Naive thymus-derived CD8-positive, alpha-beta T cell (primary cell): ENCODE measurements at places on chromosomes 4 and X.

GRCh38 chr4:15198070-15198727, 195.9 kb downstream of the CPEB2 start:
- peaks cover 4% of the 10 kb centered on the region for H3K27me3 ChIP-seq
- H3K4me1 ChIP-seq, result no peaks in the 10 kb centered on the region
- H3K27ac ChIP-seq, result no peak overlapping the region
- no peaks in the 10 kb centered on the region for H3K36me3 ChIP-seq
- no peak for DNase-seq

DNA sequence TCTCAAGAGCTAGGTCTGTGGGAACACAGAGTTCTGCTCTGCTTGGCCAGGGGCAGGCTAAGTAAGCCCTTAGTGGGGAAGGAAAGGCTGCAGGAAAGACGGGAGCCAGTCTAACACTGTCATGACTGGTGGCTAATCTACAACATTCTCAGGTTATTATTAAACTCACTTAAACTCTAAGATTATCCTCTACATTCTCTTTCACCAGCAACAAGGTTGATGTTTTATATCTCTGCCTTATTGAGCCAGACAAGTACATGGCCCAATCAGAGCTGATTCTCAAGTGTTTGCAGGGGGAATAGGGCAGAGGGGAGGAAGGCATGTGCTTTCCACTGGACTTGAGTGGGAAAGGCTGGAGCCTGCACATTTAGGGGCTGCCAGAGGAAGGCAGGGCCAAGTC, 50.9 kb upstream of the FAM241A start:
- H3K4me1 ChIP-seq, result no peaks in the 10 kb centered on the region
- no peak overlapping the region for H3K4me3 ChIP-seq
- H3K27me3 ChIP-seq, result no peaks in the 10 kb centered on the region
- no peak for DNase-seq

- H3K36me3 ChIP-seq, result peaks cover 55% of the 10 kb centered on the region
- H3K27ac ChIP-seq, result no peak overlapping the region
- no peak overlapping the region for H3K4me3 ChIP-seq
- H3K27me3 ChIP-seq, result no peaks in the 10 kb centered on the region
Observed at GRCh38 chrX:46485897-46486296, 59.3 kb downstream of the ZNF674 start.

DNA sequence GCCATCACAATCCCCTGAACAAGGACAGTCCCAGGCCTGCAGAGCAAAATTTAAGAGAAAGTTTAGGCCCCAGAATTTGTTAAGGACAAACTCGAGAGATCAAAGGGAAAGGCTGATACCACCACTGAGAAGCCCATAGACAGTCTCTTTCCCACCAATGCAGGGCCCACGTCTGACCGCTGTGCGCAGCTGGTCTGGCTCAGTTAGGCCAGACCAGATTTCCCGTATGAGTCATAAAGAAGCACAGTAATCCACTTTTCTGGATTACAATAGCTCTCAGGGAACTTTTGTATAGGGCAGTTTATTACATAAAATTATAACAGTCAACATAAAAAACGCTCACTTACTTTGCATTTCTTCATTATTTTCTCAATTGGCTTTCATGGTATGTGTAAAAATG, 259.5 kb downstream of the RCHY1 start:
- H3K4me1 ChIP-seq, result no peaks in the 10 kb centered on the region
- no peak overlapping the region for H3K27ac ChIP-seq
- peaks cover 6% of the 10 kb centered on the region for H3K36me3 ChIP-seq
- no peak for DNase-seq
- no peak overlapping the region for H3K4me3 ChIP-seq

GRCh38 chr4:112523764-112524505, 8.0 kb upstream of the NEUROG2 start:
- peaks cover 8% of the 10 kb centered on the region for H3K4me1 ChIP-seq
- peaks cover 19% of the 10 kb centered on the region for H3K36me3 ChIP-seq
- peak; percentile 62 for DNase-seq
- peaks cover 51% of the 10 kb centered on the region for H3K27me3 ChIP-seq

GRCh38 chr4:169254546-169254983, 16.2 kb downstream of the SH3RF1 start:
- no peak for DNase-seq
- H3K4me1 ChIP-seq, result no peaks in the 10 kb centered on the region
- no peak overlapping the region for H3K4me3 ChIP-seq
- no peaks in the 10 kb centered on the region for H3K36me3 ChIP-seq
- peaks cover 2% of the 10 kb centered on the region for H3K27me3 ChIP-seq

DNA sequence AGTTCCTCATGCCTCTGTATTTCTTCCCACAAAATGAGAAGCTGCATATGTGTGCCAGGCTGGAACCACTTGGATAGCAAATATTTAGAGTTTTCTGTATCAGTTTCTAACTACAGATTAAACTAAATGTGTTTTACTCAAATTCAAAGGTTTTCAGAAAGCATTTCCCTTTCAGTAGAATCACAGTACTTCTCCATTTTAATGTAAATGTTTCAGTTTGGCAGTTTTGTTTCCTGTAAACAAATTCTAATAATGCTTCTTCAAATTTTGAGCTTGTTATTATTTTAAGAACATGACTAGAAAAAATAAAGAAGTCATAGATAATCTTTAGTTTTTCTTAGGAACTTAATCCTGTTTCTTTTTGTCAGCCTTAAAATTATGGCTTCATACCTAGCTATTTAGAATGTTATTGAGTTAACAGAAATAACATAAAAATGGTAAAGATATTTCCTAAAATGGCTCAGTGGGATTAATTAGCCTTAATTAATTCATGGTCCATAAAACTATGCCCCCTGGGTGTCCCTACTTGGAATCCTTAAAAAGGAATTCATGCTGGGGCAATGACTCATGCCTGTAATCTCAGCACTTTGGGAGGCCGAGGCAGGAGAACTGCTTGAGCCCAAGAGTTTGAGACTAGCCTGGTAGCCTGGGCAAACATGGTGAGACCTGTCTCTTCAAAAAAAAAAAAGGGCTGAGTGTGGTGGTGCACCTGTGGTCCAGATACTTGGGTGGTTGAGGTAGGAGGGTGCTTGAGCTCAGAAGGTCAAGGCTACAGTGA, 83.8 kb upstream of the GPR34 start:
- no peak overlapping the region for H3K4me3 ChIP-seq
- no peak for DNase-seq
- H3K4me1 ChIP-seq, result no peaks in the 10 kb centered on the region
- no peaks in the 10 kb centered on the region for H3K27me3 ChIP-seq
- no peaks in the 10 kb centered on the region for H3K36me3 ChIP-seq

DNA sequence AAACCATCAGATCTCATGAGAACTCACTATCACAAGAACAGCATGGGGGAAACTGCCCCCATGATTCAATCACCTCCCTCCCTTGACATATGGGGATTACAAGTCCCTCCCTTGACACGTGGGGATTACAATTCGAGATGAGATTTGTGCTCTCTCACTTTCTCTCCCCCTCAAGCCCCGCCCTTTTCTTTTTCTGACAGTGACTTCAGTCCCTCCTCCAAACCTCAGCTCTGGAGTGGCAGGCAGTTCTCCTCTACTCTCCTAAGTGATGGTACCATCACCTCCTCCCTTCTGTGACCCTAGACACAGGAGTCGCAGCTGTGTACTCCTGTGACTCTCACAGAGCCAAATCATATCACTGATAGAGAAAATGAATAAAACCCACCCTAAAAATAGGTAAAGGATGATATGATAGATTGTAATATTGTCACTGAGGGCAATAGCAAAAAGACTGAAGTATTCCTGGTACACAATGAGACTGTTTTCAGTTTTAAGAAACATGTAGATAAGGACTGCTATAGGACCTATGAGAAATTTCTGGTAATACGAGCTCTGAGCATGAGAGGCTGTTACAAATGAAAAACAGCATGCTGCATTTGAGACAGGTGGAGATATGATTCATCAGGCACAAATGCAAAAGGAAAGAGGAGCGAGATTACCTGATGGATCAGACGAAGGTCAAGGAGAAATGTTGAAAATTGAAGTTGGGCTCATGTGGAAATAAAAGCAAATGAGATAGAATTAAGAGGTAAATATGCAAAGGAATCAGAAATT, 101.2 kb upstream of the CBLL2 start:
- H3K4me3 ChIP-seq, result no peak overlapping the region
- H3K36me3 ChIP-seq, result no peaks in the 10 kb centered on the region
- H3K27me3 ChIP-seq, result peaks cover 9% of the 10 kb centered on the region
- no peak overlapping the region for H3K27ac ChIP-seq
- no peaks in the 10 kb centered on the region for H3K4me1 ChIP-seq

DNA sequence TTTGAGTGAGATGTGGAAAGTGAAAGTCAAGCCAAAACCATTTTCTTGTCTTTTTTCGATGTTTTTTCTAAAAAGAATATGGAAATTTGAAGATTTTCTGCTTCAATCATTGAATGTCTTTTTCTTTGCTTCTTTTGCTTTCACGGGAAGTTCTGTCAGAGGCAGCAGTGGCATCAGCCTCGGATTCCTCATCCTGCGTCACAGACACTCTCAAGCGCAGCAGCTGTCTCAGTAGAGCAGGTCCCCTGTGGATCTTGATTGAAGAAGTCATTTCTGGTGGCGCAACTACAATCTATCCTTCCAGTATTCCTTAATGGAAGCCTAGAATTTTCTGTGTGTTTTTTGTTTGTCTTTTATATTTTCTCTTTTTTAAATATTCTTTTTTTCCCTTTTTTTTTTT, 52.7 kb upstream of the NEIL3 start:
- H3K36me3 ChIP-seq, result no peaks in the 10 kb centered on the region
- H3K27me3 ChIP-seq, result no peaks in the 10 kb centered on the region
- DNase-seq, result no peak

GRCh38 chr4:77082886-77083608, 7.3 kb upstream of the CCNI start:
- H3K27ac ChIP-seq, result no peak overlapping the region
- DNase-seq, result no peak
- no peak overlapping the region for H3K4me3 ChIP-seq

DNA sequence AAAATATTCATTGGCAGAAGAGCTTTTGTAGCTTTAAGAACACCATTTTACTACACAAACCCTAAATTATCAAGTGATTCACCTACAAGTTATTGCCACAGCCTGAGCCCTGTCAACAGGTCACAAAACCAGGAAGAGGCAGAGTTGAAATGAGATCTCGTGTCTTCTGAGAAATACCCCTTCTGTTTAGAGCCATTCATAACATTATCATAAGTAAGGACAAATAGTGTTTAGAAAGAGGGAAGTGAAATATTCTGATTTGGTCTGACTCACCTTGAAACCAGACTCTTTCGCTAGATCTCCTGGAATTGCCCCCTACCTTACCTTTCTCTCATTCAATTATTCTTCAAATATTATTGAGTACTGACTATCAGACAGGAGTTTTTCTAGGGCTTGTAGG, 5.9 kb downstream of the ETDB start:
- H3K4me3 ChIP-seq, result no peak overlapping the region
- H3K4me1 ChIP-seq, result no peaks in the 10 kb centered on the region
- no peak overlapping the region for H3K27ac ChIP-seq
- peaks cover 9% of the 10 kb centered on the region for H3K27me3 ChIP-seq
- no peak for DNase-seq

GRCh38 chrX:155028129-155028528, 1.5 kb downstream of the FUNDC2 start:
- no peaks in the 10 kb centered on the region for H3K27me3 ChIP-seq
- H3K4me1 ChIP-seq, result peaks cover 8% of the 10 kb centered on the region
- peak overlapping the region; percentile 90 for H3K27ac ChIP-seq
- DNase-seq, result no peak
- peak overlapping the region; percentile 85 for H3K4me3 ChIP-seq

DNA sequence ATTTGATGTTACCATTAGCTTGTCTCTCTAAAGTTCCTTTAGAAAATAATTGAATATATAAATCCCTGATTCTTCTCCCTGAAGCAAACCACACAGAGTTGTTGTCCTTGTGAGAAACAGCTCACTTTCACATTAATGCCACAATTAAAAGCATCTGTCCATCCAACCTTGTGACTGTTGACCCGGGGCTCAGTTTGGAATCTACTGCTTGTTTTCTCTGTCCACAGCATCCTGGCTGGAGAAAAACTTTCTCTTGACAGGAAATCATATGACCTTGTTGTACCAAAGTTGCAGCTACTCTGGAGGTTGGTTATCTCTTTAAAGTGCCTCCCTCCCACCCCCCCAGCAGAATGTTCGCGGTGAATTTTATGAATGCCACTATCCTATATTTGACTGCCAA, 3.1 kb downstream of the PRKG2 start:
- no peak for DNase-seq
- no peaks in the 10 kb centered on the region for H3K36me3 ChIP-seq
- H3K4me3 ChIP-seq, result no peak overlapping the region
- H3K27me3 ChIP-seq, result peaks cover 31% of the 10 kb centered on the region

DNA sequence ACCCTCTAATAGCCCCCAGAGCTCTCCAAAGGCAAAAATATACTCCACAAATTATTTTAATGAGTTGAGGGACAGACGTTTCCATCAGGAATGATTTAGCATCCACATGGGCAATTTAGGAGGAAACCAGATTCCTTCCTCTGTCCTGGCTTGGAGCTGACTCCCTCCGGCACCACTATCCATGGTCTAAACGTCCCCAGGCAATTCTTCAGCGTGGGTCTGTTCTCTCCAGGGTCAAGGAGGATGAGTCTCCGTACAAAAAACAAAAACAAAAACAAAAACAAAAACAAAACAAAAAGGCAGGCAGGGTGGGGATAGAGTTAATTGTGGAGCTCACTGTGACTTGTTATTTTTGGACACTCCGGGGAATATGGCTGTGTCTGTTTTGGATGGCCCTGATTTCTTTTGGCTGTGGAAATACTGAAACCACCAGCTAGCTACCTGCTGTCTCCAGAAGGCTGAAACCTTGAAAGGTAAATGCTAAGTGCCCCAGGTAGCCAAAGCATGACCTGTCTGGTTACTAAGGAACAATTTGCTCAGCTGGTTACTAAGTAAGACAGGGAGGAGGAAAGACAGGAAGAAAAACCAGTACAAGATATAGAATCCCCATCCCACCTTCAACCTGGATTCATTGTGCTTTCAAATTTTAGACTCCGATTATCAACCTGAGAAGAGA, 419.1 kb upstream of the LCORL start:
- peaks cover 17% of the 10 kb centered on the region for H3K27me3 ChIP-seq
- H3K4me1 ChIP-seq, result no peaks in the 10 kb centered on the region
- H3K27ac ChIP-seq, result no peak overlapping the region
- peaks cover 14% of the 10 kb centered on the region for H3K36me3 ChIP-seq
- no peak overlapping the region for H3K4me3 ChIP-seq
- DNase-seq, result no peak

DNA sequence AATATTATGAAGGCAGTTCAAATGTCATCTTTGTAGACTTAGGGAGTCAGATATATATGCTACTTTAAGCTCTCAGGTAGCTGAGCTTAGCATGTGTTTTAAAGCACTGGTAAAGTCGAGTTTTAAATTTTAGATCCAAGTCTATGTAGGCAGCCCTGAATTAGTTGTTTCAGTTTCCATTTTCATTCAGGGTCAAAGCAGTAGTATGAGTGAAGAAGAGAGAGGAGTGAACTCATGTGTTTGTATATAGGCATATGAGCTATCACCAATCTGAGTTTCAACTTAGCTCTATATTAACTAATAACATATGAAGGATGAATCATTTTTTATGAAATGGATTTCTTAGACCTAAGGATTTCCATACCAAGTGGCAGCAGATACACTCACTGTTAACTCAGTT, 1353.4 kb downstream of the FSTL5 start:
- no peak overlapping the region for H3K27ac ChIP-seq
- H3K36me3 ChIP-seq, result no peaks in the 10 kb centered on the region
- no peak overlapping the region for H3K4me3 ChIP-seq
- DNase-seq, result no peak
- no peaks in the 10 kb centered on the region for H3K27me3 ChIP-seq

- no peak for DNase-seq
- H3K27ac ChIP-seq, result no peak overlapping the region
- H3K4me3 ChIP-seq, result no peak overlapping the region
- peaks cover 16% of the 10 kb centered on the region for H3K27me3 ChIP-seq
- H3K36me3 ChIP-seq, result no peaks in the 10 kb centered on the region
Observed at GRCh38 chr4:155008389-155008788, 200.0 kb upstream of the NPY2R start.

GRCh38 chrX:108494406-108495090, 54.9 kb downstream of the COL4A5 start:
- DNase-seq, result no peak
- H3K4me3 ChIP-seq, result no peak overlapping the region
- no peaks in the 10 kb centered on the region for H3K36me3 ChIP-seq
